Naive B cell (primary cell): ENCODE measurements at places on chromosomes 5 and 9.
A peak's percentile ranks its signal among the peaks of the same experiment; 100 is the strongest.

- H3K27ac ChIP-seq, result peak overlapping the region; percentile 73
- DNase-seq, result peak; percentile 10
- no peak overlapping the region for H3K4me3 ChIP-seq
- H3K27me3 ChIP-seq, result no peaks in the 10 kb centered on the region
- no peaks in the 10 kb centered on the region for H3K36me3 ChIP-seq
Measured at GRCh38 chr5:54624805-54625568, 107.4 kb downstream of the SNX18 start.

GRCh38 chr9:99249619-99250018, 27.5 kb downstream of the SEC61B start:
- H3K27me3 ChIP-seq, result no peaks in the 10 kb centered on the region
- no peaks in the 10 kb centered on the region for H3K36me3 ChIP-seq
- no peak overlapping the region for H3K27ac ChIP-seq
- DNase-seq, result no peak
- peaks cover 19% of the 10 kb centered on the region for H3K4me1 ChIP-seq

DNA sequence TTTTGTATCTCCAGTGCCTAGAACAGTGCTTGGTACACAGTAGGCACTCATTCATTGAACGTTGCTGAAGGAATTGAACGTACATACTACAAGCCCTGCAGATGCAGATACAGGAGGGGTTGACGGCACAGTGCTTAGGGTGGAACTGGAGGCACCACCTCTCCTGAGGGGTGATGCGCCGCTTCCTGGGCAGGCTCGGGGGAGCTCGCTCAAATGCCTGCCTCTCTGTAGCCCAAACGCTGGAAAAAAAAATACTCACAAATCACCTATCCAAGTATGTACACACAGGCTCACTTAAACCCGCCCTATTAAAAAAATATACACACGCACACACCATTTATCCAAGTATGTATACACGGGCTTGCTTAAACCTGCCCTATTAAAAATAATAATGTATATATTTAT, 536 bp upstream of the COMMD10 start:
- peak overlapping the region; percentile 94 for H3K4me3 ChIP-seq
- H3K4me1 ChIP-seq, result peaks cover 24% of the 10 kb centered on the region
- DNase-seq, result peak; percentile 18
- peak overlapping the region; percentile 99 for H3K27ac ChIP-seq
- H3K27me3 ChIP-seq, result no peaks in the 10 kb centered on the region
- H3K36me3 ChIP-seq, result peaks cover 5% of the 10 kb centered on the region

- H3K36me3 ChIP-seq, result no peaks in the 10 kb centered on the region
- H3K4me1 ChIP-seq, result peaks cover 31% of the 10 kb centered on the region
- no peak overlapping the region for H3K27ac ChIP-seq
- no peaks in the 10 kb centered on the region for H3K27me3 ChIP-seq
Measured at GRCh38 chr9:136110082-136111061, 8.3 kb downstream of the TMEM250 start.

DNA sequence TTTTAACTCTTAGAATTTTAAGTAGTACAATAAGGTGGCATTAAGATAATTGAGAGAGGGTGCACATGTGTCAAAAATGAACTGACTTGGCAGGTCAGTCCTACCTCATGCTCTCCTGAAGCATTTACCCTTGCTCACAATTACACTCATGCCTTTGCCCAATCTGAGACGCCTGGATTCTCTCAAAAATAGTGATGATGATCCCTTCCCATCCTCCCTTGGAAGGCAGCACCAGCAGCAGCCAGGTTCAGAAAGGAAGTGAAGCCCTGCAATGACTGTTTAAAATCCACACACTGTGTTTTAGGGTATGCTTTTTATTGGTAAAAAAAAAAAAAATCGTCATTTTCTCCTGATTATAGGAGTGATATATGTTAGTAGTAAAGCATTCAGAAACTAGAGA, 246.6 kb downstream of the PRELID2 start:
- no peaks in the 10 kb centered on the region for H3K36me3 ChIP-seq
- no peak overlapping the region for H3K27ac ChIP-seq
- no peaks in the 10 kb centered on the region for H3K4me1 ChIP-seq
- no peak for DNase-seq

- H3K27ac ChIP-seq, result no peak overlapping the region
- DNase-seq, result no peak
- no peaks in the 10 kb centered on the region for H3K4me1 ChIP-seq
- H3K27me3 ChIP-seq, result peaks cover 5% of the 10 kb centered on the region
Measured at GRCh38 chr5:90741022-90741564, 182.5 kb downstream of the ADGRV1 start.

- DNase-seq, result no peak
- no peak overlapping the region for H3K27ac ChIP-seq
- no peak overlapping the region for H3K4me3 ChIP-seq
- peaks cover 9% of the 10 kb centered on the region for H3K36me3 ChIP-seq
Measured at GRCh38 chr5:80629281-80629680, 25.2 kb upstream of the MSH3 start.

DNA sequence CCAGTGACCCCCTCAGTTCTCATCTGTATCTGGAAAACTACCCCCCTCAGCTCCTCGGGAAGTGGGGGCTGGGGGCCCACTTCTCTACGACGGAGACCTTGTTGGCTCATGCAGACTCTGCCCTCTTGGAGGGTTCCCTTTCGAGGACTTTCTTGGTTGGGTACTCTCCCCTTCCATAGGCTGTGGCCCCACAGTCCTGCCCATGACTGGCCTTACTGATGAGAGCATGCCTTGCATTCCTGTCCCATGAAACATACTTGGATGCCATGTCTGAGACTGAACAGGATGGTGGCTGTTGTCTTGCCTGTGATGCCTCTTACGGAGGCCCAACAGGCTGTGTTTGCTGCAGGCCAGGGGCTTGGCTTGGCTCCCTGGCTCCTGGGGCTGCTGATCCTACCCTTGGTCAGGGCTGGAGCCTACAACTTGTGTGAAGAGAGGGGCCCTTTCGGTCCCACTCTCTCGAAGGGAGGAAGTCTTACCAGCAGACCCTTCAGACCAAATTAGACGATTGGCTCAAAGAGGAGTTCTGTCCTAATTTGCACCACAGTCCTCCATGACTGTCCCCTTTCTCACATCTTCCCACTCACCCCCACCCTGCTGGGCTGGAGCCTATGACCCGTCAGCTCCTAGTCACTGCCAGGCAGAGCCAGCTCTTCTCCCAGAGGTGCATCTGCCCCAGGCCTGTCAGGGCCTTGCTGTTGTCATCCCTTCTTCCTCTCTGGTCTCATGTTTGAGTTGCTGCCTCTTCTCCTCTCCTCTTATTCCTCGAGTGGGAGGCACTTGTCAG, 109.9 kb downstream of the CACNA1B start:
- no peak for DNase-seq
- no peaks in the 10 kb centered on the region for H3K36me3 ChIP-seq
- H3K27ac ChIP-seq, result no peak overlapping the region
- no peak overlapping the region for H3K4me3 ChIP-seq
- no peaks in the 10 kb centered on the region for H3K4me1 ChIP-seq

GRCh38 chr9:89740722-89741121, 135.9 kb downstream of the GADD45G start:
- H3K27me3 ChIP-seq, result no peaks in the 10 kb centered on the region
- peak overlapping the region; percentile 72 for H3K27ac ChIP-seq
- DNase-seq, result peak; percentile 49

DNA sequence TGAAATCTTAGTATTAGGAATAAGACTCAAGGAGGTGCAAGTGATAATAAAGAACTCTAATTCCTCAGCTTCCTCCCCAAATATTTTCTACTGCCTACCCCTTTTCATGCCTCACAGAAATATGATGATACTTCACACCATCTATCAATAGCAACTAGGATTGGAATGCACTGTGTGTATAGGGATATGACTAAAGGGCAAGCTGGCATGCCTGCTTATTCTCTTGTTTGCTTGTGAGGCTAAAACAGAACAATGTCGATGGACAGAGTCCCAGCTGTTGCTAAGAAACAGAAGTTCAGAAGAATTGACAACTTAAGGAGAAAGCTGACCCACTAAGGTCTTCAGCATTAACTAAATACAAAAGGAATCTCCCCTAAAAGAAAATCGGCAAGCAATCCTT, 9.7 kb upstream of the CHD1 start:
- H3K27me3 ChIP-seq, result no peaks in the 10 kb centered on the region
- H3K27ac ChIP-seq, result no peak overlapping the region
- H3K4me3 ChIP-seq, result no peak overlapping the region
- H3K4me1 ChIP-seq, result peaks cover 33% of the 10 kb centered on the region
- DNase-seq, result no peak
- H3K36me3 ChIP-seq, result peaks cover 4% of the 10 kb centered on the region

DNA sequence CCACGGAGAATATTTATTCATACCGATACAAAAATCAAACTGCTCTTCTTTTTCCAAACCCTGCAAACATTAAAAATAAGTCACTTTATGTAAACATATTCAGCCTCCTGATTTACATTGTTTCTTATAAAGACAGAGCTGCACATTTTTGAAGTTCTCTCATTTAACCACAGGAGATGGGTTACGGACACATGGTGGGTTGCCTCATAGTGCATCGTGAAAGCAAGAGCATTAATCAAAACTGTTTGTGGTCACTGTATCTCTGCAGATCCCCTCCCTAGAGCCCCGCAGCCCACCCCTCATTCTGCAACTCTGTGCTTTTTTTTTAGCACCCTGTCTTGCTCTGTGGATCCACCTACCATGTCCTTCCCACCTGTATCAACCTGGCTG, 43.3 kb upstream of the EQTN start:
- no peak overlapping the region for H3K27ac ChIP-seq
- peaks cover 15% of the 10 kb centered on the region for H3K4me1 ChIP-seq
- no peaks in the 10 kb centered on the region for H3K27me3 ChIP-seq
- peaks cover 7% of the 10 kb centered on the region for H3K36me3 ChIP-seq
- H3K4me3 ChIP-seq, result no peak overlapping the region
